Stimulated activated CD8-positive, alpha-beta memory T cell treated with anti-CD3 and anti-CD28 coated beads, Interleukin-2, amount 100 ng/mL, for 1 hour (primary cell): ENCODE measurements at places on chromosomes 1 and 21.

- DNase-seq: no peak
These were observed 37.2 kb downstream of the ZBTB17 start for GRCh38 chr1:15938628-15939161.

DNA sequence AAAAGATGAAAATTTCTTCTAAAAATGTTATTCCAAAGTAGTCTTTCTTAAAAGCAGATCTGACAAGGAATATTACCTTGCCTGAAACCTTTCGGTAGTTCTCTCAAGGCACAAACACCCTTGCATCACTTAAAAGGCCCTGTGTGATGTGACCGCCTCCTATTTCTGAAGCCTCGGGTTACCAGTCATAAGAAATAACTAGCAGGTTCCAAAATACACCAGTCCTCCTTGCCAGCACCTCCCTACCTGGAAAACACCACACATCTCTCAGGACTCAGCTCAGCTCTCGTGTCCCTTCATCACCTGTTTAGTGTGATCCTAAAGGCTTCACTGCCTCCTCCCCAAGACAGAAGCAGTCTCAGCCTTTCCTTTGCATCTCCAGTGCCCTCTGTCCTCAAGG is 35.7 kb downstream of the SERBP1 start:
- no peak for DNase-seq

- DNase-seq: no peak
These were observed 1.2 kb downstream of the DHRS3 start for GRCh38 chr1:12616709-12617373.

DNA sequence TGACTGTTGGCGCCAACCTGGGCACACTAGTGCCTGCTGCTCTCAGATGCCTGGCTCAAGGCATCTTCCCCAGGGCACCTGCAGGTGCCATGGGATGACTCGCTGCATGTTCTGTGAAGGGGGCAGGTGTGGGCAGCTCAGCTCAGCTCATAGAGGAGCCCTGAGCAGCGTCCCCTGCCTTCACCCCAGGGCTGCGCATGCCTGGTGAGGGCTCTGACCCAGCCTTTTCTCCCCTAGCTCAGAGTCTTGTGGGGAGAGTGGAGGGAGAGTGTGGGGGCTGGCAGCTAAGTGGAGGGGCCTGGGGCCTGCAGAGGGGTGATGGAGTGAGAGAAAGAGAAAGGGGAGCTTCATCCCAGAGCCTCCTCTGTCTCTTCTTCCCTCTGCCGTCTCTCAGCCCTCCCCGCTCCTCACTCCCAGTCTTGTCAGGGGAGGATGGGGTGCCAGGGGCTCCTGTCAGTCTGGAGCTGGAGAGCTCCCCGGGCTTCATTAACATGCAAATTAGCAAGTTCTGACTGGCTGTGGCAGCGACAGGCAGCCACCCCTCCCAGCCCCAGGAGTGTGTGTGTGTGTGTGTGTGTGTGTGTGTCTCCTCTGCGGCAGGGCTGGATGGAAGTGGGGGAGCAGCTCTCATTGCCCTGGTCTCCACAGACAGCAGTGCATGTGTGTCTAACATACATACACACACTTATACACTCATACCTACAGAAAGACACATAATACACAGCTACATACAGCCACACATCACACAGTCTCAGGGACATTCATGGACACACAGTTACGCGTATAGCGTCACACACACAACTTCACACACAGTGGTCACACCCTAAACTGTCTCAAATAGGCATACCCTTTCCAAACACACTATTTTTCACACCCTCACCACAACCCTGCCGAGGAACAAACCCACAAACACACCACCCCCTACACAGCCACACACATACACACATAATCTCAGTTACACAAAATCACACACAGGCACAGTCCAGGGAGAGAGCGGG is 34.0 kb downstream of the FOXO6 start:
- no peak for DNase-seq

GRCh38 chr1:11142618-11143391 is 43.1 kb upstream of the EXOSC10 start:
- DNase-seq: no peak

DNA sequence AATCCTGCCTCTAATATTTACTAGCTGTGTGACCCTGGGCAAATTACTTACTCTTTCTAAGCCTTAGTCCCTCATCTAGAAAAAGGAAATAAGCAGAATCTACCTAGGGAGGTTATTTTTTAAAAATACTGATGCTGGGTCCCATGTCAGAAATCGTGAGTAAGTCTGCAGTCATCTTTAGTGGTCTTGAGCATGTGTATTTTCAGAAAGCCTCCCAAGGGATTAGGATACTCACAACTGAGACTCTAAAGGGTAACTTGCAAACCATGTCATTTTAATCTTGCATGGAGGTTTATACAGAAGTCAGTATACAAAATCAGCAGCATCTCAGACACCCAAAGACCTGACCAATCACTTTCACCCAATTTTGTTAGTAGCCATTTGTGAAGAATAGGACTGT is 43.2 kb downstream of the DSTYK start:
- DNase-seq: no peak

DNA sequence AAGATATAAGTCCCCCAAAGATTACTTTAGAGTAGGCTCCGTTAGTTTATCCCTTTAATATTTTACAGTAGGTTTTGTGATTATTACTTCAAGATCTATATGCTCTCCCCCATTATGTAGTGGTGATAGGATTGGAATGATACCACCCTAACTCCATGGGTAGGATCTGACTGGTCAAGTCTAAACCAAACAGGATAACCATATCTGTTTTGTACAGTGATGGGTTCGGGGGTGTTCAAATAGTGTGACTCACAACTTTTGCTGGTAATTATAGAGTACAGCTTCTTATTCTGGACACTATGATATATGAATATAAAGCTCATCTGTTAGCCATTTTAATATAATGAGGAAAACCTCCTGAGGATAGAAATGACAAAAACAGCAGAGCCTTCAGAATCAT is 85.8 kb upstream of the GFI1 start:
- DNase-seq: no peak

- DNase-seq: no peak
These were observed 423.7 kb downstream of the SMYD3 start for GRCh38 chr1:246083416-246083815.

- no peak for DNase-seq
These were observed 86.8 kb upstream of the RGS4 start for GRCh38 chr1:162982364-162982763.

- no peak for DNase-seq
These were observed 4.6 kb downstream of the SNX27 start for GRCh38 chr1:151616505-151616849.

DNA sequence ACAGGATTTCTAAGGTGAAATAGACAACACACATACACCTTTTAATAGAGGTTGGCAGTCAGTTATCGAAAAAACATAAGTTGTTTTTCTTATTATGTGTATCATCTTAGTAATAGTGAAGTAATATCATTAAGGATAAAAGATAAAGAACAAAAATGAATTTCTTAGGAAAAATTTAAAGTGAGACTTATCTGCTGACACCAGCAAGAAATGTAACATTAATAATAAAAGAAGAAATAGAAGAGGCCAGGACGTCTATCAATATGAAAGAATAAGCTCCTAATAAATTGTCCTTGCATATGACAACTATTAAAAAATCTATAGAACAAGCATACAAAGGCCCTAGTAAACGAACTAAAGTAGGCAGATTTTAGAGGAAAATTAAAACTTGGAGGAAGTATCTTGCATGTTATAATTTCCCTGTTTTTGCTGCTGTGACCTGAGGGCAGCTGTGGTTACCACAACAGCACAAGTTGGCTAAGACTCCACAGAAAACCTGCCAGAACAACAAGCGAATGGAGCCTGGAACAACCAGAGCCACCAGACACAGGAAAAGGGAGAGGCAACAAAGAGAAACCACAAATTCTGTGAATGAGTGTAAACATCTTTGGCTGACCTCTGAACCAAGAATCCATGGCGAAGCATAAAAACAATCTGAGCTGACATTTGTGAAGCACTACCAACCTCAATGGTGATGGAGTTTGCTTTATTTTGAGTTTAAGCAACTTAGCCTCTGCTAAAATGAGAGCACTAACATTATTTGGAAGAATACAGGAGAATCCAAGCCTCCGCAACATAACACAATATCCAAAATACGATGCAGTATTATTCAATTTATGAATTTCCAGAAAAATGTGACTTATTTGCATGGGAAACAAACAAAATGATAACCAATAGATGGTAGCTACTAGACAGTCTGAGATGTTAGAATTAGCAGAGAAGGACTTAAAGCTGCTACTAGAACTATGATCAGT is 207.5 kb downstream of the KCNT2 start:
- DNase-seq: no peak

GRCh38 chr1:65235867-65236805 is 73.2 kb upstream of the DNAJC6 start:
- no peak for DNase-seq

GRCh38 chr1:177315261-177315660 is 144.5 kb downstream of the BRINP2 start:
- DNase-seq: no peak

DNA sequence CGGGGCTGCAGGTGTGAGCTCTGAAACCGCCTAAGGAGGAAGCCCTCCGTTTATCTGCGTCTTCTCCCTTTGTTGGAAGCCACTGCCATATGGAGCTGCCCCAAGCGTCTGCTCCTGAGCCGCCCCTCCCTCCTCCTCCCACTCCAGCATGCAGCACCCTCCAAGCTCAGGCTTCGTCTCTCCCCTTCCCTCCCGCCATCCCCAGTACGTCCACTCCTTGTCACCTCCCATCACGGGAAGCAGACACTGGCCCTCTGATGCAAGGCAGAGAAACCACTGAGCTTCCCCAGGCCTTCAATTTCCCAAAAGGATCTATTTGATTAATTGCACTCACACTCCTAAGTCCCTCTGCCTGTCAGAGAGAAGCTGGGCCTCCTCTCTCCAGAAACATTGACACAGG is 52.5 kb downstream of the NFASC start:
- no peak for DNase-seq

- DNase-seq: peak; percentile 28
These were observed at the start of gene ZSWIM5 for GRCh38 chr1:45205910-45206721. Gene ZSWIM5, minus strand, starts transcription at chr1:45206605. Its CDS starts 255 bp downstream, at chr1:45206350.

DNA sequence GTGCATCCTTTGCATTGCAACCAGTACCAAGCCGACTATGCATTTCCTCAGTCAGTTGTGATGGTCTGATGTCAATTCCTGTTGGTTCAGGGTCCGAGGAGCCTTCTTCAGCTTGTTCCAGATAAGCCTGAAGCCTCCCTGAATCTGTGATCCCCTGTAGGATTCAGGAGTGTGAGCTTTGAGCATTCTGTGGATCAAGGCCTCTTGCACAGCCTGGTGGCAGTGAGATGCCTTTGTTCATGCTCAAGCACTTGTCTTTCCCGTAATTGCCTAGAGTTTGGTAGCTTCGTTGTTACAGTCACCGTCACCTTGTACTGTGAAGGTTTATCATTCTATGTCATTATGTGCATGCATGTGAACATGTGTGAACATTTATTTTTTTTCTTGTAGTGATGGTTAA is 103.5 kb downstream of the PBX1 start:
- DNase-seq: no peak

GRCh38 chr1:163072658-163073057 is 3.5 kb downstream of the RGS4 start:
- no peak for DNase-seq

DNA sequence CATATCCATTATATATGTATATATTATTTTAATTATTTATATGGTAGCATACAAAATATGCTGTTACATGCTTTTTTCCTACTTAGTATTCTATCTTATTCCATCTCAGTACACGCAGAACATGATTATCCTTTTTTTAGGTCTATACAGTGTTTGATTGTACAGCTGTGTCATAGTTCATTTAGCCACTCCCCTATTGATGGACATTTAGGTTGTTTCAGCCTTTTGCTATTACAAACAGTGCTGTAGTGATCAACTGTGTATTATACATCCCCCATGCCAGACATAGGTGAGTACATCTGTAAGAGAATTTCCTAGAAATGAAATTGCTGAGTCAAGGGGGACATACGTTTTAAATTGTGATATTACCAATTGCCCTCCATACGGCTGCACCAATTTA is 15.6 kb downstream of the LACTBL1 start:
- no peak for DNase-seq

DNA sequence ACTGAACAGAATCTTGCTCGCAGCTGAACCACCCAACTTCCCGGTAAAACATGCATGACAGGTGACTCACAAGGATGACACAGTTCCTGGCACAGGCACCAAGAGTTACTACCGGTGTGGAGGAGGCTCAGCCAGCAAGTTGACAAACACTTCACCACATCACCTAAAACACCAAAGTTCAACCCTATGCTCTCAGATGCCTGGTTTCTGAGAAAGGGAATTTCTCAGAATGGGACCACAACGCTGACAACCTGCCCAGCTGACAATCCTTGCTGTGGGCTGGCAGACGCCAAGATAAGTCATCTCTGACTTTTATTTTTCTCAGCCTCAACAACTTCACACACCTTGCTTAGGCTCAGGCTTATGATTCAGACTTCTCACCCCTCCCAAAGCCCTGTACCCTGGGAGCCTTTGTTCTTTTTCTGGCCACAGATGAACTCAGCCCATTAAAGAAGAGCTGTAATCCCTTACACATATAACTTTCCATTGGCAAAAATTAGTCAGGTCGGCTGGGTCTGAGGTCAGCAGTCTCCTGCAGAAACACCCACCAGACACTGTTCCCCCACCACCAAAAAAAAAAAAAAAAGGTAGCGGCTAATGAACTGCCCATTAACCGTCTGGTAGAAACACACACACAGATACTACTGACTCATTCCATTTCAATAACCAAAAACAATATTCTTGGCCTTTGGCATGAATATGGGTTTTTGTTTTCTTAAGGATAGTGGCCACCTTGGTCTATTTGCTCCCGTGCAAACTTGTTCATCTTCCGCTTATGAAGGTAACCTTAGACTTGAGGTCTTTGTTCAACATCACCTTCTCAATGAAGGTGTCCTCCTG is 10.8 kb upstream of the TIAM1 start:
- DNase-seq: peak; percentile 64

GRCh38 chr1:39006287-39006686 is 15.2 kb downstream of the AKIRIN1 start:
- DNase-seq: no peak

DNA sequence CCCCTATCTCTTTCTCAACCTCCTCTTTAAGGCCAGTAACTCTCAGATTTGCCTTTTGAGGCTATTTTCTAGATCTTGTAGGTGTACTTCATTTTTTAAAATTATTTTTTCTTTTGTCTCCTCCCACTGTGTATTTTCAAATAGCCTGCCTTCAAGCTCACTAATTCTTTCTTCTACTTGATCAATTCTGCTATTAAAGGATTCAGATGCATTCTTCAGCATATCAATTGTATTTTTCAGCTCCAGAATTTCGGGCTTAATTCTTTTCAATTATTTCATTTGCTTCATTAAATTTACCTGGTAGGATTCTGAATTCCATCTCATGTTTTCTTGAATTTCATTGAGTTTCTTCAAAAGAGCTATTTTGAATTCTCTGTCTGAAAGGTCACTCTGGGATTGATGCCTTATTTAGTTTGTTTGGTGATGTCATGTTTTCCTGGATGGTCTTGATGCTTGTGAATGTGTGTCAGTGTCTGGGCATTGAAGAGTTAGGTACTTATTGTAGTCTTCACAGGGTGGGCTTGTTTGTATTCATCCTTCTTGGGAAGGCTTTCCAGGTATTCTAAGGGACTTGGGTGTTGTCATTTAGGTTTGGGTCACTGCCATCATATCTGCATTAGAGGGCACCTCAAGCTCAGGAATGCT is 3.6 kb upstream of the HHAT start:
- DNase-seq: no peak
